ENCODE measurements at places on chromosomes 4 and X.

- DNase-seq = no peak
These were observed 1.4 kb downstream of the ARX start for GRCh38 chrX:25014366-25014838.

DNA sequence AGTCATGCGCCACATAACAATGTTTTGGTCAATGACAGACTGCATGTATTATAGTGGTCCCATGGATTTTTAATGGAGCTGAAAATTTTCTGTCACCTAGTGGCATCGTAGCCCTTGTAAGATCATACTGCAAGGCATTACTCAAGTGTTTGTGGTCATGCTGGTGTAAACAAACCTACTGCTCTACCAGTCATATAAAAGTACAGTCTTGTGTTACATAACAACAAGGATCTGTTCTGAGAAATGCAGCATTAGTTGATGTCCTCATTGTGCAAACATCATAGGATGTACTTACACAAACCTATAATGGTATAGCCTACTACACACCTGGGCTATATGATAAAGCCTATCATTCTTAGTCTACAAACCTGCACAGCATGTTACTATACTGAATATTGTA is 34.6 kb downstream of the COX18 start:
- no peak for DNase-seq

DNA sequence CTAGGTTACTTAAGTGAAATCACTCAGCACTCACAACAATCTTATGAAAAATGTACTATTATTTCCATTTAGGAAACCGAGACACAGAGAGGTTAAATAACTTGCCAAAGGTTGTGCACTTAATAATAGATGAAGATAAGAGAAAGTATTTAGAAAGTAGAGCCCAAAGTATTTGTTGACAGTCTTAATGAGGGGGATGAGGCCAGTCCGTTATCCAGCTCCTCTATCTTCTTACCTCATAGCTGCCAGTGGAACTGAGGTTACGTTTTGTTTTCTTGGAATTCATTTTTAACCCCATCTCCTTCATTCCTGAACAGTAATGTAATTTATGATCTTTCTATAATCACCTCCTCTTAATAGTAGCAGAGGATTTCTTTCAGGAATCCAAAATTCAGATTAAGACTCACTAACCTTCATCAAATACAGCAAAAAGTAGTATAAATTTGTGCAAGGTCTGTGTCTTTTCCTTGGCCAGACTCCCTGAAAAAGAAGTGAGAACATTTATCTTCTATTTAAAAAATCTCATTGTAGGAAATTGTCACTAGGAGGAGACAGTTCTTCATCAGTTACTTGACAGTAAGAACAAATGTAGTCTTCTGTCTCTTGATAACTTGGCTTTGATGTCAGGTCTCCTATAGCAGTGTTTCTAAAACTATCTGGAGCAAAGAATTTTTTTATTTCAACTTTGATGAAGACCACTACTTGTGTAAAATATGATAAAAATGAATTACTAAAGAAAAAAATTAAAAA is 35.5 kb downstream of the F8 start:
- DNase-seq = no peak

DNA sequence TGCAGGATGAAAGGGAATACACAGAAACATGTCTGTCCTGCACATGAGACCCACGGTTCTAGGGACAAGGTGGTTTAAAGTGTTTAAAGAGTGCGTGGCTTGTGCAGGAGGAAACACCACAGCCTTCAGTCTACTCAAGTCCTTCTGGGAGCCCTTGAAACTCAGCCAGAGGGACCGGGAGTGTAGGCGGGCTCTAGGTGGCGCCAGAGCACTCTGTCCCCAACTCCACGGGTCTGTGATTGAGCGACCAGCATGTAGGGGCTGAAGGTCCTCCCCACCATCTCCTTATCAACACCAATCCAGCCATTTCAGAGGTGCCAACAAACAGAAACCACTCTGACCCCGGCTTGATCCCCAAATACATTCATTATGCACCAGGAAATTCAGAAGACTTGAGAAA is 82.0 kb upstream of the CLDN34 start:
- no peak for DNase-seq

GRCh38 chr4:86657382-86657781 is 63.3 kb downstream of the PTPN13 start:
- DNase-seq = no peak

GRCh38 chrX:129599996-129600395 is 54.8 kb downstream of the APLN start:
- DNase-seq = no peak

GRCh38 chr4:77911842-77912450 is 49.3 kb downstream of the MRPL1 start:
- DNase-seq = no peak
